ENCODE measurements at places on chromosomes 16 and 17. TPM values are rescaled to one million over a fixed set of nuclear protein-coding genes. Genes with fewer than 3 reads are reported as not detected.
A peak's percentile ranks its signal among the peaks of the same experiment; 100 is the strongest.

- DNase-seq, result no peak
Measured at GRCh38 chr17:65587534-65588180, 26.2 kb upstream of the AXIN2 start.

- peak; percentile 99 for DNase-seq
Measured at GRCh38 chr16:22297114-22297870, at the start of gene POLR3E. Gene POLR3E, plus strand, starts transcription at chr16:22297409. Its CDS starts 5,560 bp downstream, at chr16:22302969.

Gene TP53TG3B
- not detected for total RNA-seq

Gene ABCC6
- total RNA-seq, result 26.4 TPM

DNA sequence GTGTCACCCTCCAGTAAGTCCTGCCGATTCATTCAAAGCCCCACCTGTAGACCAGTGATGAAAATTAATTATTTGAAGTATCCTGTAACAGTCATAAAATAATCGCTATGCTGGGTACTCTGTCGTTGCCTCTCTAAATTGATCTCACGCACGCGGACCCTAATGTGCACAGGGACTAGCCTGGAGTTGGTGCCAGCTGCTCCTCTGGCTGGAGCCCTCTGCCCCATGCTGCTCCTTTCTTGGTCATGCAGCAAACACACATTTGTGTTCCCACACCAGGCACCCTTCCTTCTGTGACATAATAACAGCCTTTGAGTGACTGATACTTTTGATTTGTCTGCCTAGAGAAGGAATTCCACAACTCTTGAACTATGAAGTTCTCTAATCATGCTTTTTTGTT is 16.0 kb downstream of the RAB11FIP3 start:
- DNase-seq, result no peak

DNA sequence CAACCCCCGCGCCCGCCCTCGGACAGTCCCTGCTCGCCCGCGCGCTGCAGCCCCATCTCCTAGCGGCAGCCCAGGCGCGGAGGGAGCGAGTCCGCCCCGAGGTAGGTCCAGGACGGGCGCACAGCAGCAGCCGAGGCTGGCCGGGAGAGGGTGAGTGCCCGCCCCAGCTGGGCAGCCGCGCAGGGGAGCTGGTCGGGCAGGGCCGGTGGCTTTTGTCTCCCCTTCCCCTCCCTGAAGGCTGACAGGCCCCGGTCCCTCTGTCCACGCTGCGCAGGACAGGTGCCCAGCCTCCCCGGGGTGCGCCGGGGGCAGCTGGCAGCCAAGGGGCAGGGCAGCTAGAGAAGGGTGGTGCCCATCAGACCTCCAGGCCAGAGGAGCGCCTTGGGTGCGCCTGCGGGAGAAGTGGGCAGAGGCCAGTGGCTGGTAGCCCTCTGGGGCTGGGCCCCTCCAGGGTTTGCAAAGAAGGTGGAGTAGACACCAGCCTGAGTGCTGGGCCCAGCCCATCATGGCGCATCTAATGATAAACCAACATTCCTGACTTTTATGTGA is 278 bp downstream of the ITGB4 start:
- DNase-seq, result peak; percentile 73

Gene RHOT2
- 138 TPM for total RNA-seq

GRCh38 chr17:72518753-72519597 is 398.2 kb downstream of the SOX9 start:
- peak; percentile 87 for DNase-seq

DNA sequence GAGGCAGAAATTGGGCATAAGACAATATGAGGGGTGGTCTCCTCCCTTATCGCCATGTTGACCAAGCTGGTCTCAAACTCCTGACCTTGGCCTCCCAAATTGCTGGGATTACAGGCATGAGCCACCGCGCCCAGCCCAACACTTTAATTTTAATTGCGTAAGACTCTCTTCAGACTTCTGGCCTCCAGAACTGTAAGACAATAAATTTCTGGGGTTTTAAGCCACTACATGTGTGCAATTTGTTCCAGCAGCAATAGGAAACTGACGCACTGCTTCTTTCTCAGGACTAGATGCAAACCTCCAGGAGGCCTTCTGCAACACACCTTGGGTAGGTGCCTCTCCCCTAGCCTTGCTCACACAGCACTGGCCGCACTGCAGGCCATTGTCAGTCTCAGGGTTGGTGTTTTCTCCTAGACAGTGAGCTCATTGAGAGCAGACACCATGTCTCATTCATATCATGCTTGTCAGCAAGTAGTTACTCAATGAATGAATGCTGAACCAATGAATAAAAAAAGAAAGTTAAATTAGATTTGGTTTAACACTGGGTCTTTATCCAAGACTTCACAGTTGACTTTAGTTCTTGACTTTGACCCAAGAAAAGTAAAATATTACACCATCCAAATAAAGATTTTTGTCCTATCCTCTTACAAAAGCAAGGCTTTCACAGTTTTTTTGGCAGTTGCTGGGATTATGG is 5.5 kb upstream of the ACSF2 start:
- DNase-seq, result no peak

- DNase-seq, result no peak
Measured at GRCh38 chr16:59848296-59848695, 1114.2 kb upstream of the GOT2 start.

Gene KANSL1
- total RNA-seq, result 88.8 TPM

Gene CDH11
- 24.7 TPM for total RNA-seq

GRCh38 chr17:82836823-82837357 is 2.9 kb downstream of the ZNF750 start:
- peak; percentile 37 for DNase-seq

DNA sequence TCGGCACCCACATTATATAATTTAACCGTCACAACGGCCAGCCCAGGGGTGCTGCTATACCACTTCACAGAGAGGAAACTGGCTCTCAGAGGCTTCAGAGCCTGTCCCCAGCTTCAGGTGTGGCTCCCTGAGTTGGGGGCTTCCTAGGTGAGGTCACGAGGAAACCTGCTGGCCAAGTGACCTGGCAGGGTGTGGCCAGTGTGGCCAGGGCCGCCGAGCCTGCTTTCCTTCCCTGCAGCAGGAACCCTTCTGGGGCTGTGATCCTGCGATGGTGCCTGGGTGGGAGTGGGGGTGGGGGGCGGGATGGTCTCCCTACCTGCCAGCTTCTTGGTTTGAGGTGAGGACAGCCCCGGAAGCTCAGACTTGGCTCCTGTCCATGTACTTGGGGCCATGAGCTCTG is 39.9 kb downstream of the ADCY7 start:
- DNase-seq, result peak; percentile 11

- no peak for DNase-seq
Measured at GRCh38 chr17:46931596-46931995, 8.6 kb downstream of the GOSR2 start.

GRCh38 chr17:74769856-74770497 is 6.2 kb downstream of the NAT9 start:
- DNase-seq, result no peak

DNA sequence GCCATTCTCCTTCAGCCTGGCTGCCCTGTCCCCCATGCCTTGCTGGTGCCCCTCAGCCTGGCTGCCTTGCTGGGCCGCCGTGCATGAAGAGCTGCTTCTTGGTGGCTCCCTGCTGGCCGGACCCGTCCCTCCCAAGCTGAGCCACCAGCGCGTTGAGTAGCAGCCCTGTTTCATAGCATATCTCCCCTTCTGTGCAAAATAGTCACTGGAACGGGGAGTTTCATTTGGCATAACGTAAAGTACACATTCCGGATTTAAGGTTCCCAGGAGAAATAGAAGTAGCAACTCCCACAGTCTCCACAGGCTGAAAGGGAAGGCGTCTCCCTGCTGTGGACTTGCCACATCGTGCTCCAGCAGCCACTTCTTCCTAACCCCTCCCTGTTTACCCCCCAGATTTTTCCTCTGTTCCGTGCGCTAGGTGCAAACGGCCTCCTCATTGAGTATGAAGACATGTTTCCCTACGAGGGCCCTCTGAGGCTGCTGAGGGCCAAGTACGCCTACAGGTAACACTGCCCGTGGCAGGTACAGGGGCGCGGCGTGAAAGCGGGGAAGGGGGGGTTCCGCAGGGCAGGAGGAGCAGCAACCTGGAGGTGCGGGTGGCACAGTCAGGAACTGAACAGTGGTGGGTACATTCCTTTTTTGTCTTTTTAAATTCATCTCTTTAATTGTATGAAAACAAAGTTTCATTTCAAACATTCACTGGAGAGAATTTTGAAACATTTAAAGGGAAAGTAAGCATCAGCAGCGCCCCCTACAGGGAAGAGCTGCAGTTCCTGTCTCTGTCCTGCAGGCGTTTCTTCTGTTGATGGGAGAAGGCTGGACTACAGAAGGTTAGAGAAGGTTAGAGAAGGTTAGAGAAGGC is 5.8 kb upstream of the OGFOD3 start:
- DNase-seq, result peak; percentile 70

- DNase-seq, result peak; percentile 63
Measured at GRCh38 chr17:8153031-8153451, 837 bp upstream of the PER1 start.

Gene AOC2
- 2.1 TPM for total RNA-seq

DNA sequence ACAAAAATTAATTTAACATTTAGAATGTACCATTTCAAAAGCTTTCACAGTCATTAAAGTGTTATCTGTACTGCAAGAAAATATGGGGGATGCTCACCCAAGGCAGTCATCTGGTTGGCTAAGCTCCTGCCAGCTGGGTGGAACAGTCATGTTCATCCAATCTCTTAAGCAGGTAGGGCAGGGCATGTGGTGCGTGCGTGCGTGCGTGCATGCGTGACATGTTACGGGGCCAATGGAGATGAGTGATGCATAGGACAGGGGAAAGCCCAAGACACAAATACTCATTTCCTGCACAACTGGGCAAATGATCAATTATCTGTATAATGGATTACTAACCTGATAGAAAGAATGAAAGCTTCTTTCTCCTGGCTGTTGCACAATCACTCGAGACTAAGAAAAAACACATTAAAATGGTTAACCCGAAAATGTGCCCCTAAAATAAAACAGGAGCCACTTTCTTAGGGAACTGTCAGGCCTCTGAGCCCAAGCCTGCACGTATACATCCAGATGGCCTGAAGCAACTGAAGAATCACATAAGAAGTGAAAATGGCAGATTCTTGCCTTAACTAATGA is 104.4 kb downstream of the MYO1D start:
- DNase-seq, result no peak

DNA sequence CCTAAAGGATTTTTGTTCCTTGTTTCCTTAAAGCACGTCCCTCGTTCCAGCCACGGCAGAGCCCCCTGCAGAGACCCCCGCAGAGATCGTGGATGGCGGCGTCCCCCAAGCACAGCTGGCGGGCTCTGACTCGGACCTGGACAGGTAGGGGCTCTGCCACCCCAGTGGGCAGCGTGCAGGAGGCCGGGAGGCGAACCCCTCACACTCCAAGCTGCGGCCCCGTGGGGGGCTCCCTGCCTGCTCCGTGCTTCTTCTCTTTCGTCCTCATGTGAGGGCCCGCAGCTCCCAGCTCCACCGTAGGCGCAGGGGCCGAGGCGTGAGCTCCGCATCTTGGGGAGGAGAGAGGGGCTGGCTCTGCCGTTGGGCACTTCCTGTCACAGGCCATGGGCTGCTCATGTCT is 8.5 kb downstream of the TELO2 start:
- DNase-seq, result no peak

GRCh38 chr17:49020609-49021008 is 23.4 kb downstream of the IGF2BP1 start:
- no peak for DNase-seq

- DNase-seq, result peak; percentile 33
Measured at GRCh38 chr17:79073016-79073705, 1.5 kb upstream of the ENGASE start.

Gene LPO
- total RNA-seq, result not detected

Gene MYH3
- total RNA-seq, result 3.2 TPM

- DNase-seq, result peak; percentile 60
Measured at GRCh38 chr16:11232852-11233726, 22.9 kb downstream of the SOCS1 start.

DNA sequence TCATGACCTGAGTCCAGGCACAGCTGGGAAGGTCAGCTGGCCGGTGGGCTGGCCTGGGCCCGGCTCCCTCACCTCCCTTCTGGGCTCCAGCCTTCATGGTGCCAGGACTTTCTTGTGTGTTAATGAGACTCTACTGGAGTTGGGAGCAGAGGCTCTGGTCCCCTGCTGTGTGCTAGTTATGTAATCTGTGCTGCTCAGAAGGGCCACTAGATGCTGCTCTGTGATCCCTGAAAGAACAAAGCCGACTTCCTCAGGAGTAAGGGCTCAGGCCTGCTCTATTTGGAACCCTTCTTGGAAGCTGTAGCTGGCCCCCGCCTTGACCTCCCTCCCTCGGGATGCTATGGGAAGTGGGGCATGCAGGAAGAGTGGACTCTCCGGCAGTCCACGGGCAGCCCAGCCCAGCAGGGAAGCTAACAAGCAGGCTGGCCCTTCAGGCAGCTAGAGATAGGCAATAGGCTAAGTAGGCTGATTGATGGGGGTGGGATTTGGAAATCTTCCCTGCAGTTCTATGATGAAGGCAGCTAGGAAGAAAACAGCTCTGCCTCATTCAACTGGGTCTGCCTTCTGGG is 3.3 kb upstream of the CDK5R1 start:
- DNase-seq, result peak; percentile 46

GRCh38 chr17:72222661-72223380 is 102.0 kb downstream of the SOX9 start:
- DNase-seq, result no peak

Gene SLC16A6
- total RNA-seq, result 0.47 TPM

Gene NPIPB12
- 107 TPM for total RNA-seq

Gene XAF1
- 15.7 TPM for total RNA-seq

GRCh38 chr17:19517699-19518098 is 16.0 kb upstream of the SLC47A1 start:
- no peak for DNase-seq

DNA sequence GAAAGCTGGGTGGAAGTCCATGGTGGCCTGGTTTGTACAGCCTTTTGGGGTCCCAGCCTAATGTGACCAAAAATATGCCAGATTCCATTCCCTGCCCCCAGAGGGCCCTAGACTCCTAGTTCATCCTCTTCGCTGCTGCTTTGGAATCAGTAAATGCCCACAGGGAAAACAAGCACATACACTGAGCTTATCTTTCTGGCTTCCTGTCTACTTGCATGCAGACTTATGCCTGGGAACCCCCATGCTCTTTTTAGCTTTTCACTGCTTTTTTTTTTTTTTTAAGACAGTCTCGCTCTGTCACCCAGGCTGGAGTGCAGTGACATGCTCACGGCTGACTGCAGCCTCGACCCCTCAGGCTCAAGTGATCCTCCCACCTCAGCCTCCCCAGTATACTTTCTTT is 6.2 kb upstream of the CD300LG start:
- DNase-seq, result no peak

Gene PIMREG
- total RNA-seq, result 13.0 TPM

GRCh38 chr17:41913798-41914197 is 5.0 kb downstream of the ACLY start:
- DNase-seq, result no peak

Gene MYH1
- 0.10 TPM for total RNA-seq

Gene PLXDC1
- 5.6 TPM for total RNA-seq

Gene CDH16
- total RNA-seq, result 0.72 TPM

Gene C16orf54
- total RNA-seq, result 1.6 TPM
